ENCODE measurements at places on chromosomes 2 and 18.
A peak's percentile ranks its signal among the peaks of the same experiment; 100 is the strongest.

DNA sequence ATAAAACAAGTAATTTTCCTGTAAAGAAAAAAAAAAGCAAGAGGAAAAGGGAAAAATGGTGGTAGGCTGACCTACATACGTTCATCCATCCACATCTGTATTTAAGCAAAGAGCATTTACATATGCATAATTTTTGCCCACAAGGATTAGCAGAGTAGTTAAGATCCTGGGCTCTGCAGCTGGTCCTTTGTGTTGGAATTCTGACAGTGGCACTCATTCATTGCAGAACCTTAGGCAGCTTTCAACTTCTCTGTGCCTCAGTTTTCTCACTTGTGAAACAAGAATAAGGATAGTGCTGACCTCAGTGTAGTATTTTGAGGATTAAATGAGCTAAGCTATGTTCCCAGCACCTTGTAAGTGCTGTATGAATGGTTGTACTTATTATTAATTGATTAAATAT is 211.3 kb downstream of the ARL4C start:
- no peak for DNase-seq

- DNase-seq = no peak
Observed at GRCh38 chr2:48284621-48285212, 245.2 kb upstream of the STON1 start.

GRCh38 chr2:176493226-176493825 is 224.1 kb downstream of the MTX2 start:
- DNase-seq = no peak

DNA sequence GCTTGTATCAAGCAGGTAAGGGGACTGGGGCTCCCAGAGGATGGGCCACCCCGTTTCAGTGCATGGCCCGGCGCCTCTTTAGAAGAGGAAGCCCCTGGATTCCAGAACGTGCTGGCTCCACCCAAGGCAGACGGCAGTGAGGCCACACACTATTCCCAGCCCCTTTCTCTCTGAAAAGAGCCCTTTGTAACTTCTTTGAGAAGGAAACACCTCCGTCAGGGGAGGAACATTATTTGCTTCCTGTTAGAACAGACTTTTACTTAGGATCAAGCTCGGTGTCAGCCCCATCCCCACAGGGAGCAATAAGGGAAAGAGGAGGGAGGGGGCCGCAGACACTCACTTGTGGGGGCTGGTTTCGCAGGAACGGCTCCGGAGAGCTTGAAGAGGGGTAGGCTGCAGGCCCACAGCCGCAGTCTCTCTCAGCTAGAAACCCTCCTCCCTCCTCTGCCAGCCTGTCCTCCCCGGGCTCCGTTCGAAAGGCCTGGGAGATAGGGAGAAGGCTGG is 49.6 kb upstream of the RMDN2 start:
- no peak for DNase-seq

- no peak for DNase-seq
Observed at GRCh38 chr2:230657906-230658305, 54.7 kb upstream of the CAB39 start.

DNA sequence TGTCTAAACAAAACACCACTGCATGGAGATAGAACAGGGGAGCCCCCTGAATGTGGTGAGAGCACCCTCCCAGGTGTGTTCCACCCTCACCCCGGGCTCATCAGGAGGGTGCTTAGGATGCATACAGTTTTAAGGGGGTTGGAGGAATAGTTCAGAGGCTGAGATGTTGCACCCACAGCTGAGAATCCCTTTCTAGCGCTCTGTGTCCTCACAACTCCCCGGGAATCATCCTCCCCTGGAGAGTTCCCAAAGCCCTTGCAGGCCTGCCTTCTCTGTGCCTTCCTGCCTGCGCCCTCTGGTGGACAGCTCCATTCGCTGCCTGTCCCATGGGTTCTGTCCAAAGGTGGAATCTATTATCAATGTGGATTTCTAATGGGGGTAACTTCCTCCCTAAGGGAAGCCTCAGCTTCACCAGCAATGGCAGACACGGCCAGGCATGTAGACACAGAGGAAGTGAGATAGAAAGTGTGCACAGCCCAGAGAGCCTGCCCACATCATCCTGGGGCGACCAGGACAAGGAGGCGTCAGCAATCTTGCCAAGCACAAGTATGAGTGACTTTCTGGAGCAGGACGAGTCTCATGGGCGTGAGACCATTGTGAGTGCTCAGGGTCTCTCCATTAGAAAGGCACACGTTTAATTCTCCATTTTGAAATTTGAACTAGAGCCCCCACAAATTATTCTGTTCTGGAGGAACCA is 1.2 kb upstream of the UGT1A5 start:
- DNase-seq = peak; percentile 43

- no peak for DNase-seq
Observed at GRCh38 chr18:59570101-59570775, 127.0 kb downstream of the CCBE1 start.

- no peak for DNase-seq
Observed at GRCh38 chr2:205471776-205472175, 210.5 kb upstream of the NRP2 start.

- DNase-seq = no peak
Observed at GRCh38 chr18:62379051-62379450, 53.9 kb downstream of the TNFRSF11A start.

- no peak for DNase-seq
Observed at GRCh38 chr18:25420077-25420825, 68.3 kb upstream of the ZNF521 start.
